Stimulated activated CD8-positive, alpha-beta memory T cell treated with anti-CD3 and anti-CD28 coated beads, Interleukin-7, amount 100 ng/mL, for 1 hour (primary cell): ENCODE measurements at places on chromosomes 16 and 17.
A peak's percentile ranks its signal among the peaks of the same experiment; 100 is the strongest.

- no peak for DNase-seq
Measured at GRCh38 chr17:1621273-1621954, 7.2 kb downstream of the SLC43A2 start.

GRCh38 chr17:31015639-31016038 is 44.8 kb downstream of the RNF135 start:
- no peak for DNase-seq

DNA sequence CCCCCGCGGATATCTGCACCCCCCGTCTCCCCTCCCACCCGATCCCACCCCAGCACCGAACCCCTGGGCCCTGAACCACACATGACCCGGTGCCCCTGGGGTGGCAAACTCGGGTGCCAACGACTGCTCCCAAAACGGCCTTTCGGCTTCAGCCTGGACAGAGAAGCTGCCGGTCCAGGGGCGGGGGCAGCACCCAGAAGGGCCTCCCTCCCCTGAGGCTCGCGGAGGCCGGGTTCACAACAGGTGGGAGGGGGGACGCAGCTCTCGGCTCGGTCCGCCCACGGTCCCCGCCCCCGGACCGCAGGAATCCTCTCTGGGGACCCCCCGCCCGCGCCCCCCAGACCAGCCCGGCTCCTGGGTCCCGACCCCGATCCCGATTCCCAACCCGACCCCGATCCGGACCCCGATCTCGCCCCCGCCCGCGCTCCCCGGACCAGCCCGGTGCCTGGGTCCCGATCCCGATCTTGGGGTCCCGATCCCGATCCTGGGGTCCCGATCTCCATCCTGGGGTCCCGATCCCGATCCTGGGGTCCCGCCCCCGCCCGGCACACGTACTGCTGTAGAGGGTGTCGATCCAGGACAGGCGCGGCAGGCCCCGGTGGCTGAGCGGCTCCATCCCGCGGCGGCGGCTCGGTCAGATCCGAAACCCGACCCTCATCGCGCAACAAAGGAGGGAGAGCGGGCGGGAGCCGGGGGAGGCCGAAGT is 516 bp downstream of the ABR start:
- no peak for DNase-seq

GRCh38 chr17:55694286-55694910 is 28.3 kb downstream of the TMEM100 start:
- no peak for DNase-seq

- DNase-seq = no peak
Measured at GRCh38 chr16:30983289-30983889, 1.6 kb upstream of the HSD3B7 start.

DNA sequence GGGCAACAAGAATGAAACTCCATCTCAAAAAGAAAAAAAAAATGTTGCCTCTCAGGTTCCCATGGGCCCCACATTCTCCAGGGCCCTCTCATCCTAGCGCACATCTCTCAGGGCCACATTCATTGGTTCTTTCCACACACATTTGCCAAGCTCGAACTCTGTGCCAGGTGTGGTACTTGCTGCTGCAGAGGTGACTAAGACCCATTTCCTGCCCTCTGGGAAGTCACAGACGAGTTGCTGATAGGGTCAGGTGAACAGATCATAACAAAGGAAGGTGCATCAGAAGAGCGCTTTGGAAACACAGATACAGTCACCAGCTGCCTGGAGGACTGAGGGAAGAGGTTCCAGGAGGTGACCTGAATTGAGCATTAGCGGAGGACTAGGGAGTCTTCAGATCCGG is 1.0 kb downstream of the GSDMA start:
- DNase-seq = no peak

- DNase-seq = no peak
Measured at GRCh38 chr17:46917041-46917440, 5.9 kb upstream of the GOSR2 start.

- peak; percentile 54 for DNase-seq
Measured at GRCh38 chr16:46789499-46790414, 41.2 kb downstream of the C16orf87 start.

DNA sequence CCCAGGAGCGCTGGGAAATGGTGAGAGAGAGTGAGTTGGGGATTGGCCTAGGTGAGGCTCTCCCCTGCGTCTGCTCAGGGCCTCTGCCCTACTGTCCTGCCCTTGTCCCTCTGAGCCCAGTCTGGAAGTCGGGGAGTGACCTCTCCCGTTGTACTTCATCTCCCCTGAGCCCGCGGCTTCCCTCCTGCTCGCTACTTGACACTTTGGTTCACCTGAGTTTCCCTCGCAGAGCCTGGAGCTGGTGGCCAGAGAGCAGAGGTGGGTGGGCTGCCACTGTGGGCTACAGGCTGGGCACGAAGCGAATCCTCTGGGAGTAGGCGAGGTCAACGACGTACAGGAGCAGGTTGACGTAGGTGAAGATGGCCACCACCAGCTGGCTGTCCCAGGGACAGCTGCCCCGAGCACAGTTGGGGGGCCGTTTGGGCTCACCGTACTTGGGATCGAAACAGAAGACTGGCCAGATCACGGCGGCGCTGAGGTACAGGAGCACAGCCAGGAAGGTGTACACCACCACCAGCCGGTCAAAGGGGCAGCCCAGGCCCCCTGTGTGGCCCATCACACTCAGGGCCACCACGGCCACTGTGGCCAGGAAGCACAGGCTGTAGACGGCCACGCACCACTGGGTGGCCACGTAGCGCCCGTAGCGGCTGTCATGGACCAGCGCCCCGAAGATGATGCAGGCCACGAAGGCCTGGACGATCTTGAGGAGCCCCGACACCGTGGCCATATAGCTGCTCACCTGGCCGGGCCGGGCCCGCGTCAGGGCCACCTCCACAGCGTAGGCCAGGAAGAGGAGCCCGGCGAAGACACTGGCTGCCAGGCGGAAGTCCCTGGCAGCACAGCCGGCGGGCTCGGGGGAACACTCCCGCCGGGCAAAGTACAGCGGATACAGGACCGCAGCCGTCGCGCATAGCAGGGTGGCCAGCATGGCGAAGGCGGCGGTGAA is 3.7 kb upstream of the PYCR1 start:
- no peak for DNase-seq

GRCh38 chr16:49281843-49282642 is 405 bp upstream of the CBLN1 start:
- no peak for DNase-seq

- DNase-seq = no peak
Measured at GRCh38 chr16:79757163-79757562, 156.6 kb upstream of the MAF start.

DNA sequence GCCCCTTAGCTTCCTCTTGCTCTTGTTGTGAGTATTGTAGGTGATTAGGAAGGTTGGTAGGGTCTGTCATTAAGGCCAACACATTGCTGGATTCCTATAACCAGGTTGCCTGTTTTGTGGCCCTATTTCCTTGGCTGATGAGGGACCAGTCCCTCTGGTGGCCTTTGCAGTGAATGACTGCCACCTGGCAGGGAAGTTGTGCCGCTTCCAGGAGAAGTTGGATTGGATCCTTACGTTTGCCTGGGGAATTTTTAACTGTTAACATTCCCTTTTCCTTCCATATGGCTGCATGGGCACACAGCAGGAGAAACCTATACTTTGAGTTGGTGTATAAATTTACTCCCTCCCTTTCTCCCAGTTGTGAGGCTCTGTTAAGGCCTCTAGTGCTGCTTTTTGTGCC is 32.4 kb downstream of the LCMT1 start:
- DNase-seq = no peak

GRCh38 chr16:48446534-48446920 is 61.3 kb upstream of the SIAH1 start:
- no peak for DNase-seq

- DNase-seq = no peak
Measured at GRCh38 chr16:75012380-75013081, 13.7 kb downstream of the ZNRF1 start.

DNA sequence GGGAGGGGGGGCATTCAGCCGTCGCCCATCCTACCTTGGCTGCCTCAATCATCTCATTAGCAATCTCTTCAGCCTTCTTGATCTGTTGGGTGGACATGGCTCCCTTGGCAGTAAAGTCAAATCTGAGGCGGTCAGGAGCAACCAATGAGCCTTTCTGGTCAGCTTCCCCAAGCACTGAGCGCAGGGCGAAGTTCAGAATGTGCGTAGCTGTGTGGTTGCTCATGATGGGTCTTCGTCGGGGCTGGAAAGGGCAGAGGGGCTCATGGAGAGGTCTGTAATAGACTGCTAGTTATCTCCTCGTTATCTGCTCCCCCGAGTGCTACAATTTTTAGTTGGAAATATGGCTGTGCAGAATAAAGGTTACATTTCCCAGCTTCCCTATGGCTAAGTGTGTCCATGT is 7.2 kb upstream of the EXOSC6 start:
- no peak for DNase-seq

GRCh38 chr17:50181591-50182560 is 16.1 kb downstream of the SGCA start:
- no peak for DNase-seq

GRCh38 chr17:43723697-43724359 is 34.8 kb downstream of the SOST start:
- DNase-seq = no peak

DNA sequence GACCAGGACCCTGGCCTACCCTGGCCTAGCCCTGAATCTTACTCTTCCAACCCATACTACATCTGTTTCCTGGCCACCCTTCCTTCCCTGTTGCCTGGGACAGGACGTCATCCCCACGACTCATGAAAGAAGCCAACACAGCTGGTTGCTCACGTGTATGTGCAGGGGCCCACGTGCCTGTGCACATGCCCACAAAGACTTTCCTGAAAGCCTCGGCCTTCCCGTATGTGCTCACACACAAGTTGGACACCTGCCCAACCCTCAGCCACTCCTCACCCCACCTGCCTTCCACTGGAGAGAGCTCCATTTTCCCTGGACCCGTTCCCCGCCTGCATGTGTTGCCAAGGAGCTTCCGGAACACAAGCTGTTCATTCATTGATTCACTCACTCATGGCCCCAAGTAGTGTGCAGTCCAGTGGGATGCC is 7.0 kb downstream of the PLXDC1 start:
- no peak for DNase-seq

GRCh38 chr16:4801051-4801961 is 1.1 kb downstream of the ROGDI start:
- no peak for DNase-seq

DNA sequence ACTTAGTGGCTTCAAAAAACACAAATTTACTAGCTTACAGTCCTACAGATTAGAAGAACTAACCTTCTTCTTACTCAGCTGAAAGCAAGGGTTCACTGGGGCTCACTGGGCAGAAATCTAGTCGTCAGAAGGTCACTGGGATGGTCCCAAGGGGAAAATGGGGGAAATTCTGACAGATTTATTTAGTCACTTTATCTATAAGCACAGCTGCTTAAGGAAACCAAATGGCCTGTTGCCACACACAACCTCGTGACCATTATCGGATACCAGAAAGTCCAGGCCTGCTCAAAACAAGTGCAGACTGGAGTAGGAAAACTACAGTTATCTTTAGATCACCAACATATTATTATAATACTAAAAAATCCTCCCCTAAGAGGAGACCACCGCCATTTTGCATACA is 374.6 kb upstream of the ASIC2 start:
- DNase-seq = no peak

DNA sequence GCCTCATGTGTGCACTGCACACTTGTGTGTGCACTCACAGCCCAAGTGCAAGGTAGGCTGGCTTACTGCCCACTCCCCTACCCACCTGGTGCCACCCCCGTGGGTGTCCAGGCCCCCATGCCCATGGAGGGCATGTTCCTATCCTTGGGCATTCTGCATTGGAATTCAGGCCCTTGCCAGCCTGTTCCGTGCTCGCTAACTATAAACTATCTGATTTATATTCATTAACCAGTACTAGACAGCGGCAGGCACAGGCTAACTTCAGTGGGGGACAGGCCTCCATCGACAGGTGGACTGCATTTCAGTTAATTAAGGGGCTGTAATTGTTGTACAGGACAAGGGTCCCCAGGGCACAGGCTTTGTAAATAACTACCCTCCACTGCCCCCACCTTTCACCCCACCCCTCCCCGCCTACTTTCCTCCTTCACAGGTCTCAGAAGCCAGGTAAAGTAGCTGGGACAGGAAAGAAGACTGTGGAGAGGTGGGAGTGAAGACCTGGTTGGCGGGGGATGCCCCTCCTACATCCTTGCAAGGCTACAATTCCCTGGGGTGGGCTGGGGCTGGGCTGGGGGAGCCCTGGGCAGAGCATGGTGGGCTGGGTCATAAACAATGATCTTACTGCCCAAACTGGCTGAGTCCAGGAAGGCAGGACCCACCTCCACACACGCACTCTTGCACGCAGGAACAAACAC is 119.0 kb upstream of the LHX1 start:
- no peak for DNase-seq

GRCh38 chr16:77812856-77813500 is 24.6 kb downstream of the VAT1L start:
- DNase-seq = no peak

- no peak for DNase-seq
Measured at GRCh38 chr17:14156689-14157088, 80.0 kb downstream of the CDRT15 start.

DNA sequence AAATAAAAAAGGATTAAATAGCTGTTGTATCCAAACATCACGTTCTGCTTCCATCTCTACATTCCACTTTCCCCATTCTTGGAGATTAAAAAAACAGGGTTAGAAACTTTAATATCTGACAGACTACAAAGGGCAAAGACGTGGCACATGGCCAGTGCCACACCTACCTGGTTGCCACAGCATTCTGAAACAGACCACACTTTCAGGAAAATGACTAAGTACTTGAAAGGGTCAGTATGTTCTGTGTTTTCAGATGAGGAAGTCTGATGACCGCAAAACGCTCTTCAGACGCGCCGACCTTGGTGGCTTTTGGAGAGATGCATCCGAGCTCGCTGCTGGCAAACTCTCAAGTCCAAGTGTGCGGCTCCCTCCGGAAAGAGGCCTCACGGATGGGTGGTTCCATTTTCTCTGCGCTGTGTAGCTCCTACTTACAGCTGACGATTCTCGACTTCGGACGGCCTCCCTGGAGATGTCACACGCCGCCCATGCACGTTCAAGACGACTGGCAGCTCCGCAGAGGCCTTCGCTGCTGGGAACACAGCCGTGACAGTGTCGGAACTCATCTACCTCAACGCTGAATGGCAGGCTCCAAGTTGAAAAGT is 15.5 kb downstream of the MAP1LC3B start:
- DNase-seq = no peak

GRCh38 chr16:71594000-71594646 is 17.2 kb upstream of the TAT start:
- no peak for DNase-seq

- DNase-seq = no peak
Measured at GRCh38 chr17:68778726-68779125, 176.5 kb downstream of the ABCA8 start.

DNA sequence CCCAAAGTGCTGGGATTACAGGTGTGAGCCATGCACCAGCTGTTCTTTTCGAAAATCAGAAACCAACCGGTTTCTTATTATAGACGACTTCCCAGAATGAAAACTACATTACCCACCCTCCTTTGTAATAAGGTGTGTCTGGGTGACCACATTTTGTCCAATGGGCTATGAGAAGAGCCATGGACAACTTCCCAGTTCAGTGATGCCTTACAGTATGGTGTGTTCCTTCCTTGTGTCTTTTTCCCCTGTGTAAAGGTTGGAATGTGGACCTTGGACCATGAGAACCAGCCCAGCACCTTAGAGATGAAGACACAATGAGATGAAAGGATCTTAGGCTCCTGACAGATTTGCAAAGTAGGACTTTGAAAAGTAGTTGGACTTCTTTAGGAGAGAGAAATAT is 85.0 kb upstream of the ATF7IP2 start:
- DNase-seq = no peak
